Stimulated activated CD4-positive, alpha-beta T cell treated with anti-CD3 and anti-CD28 coated beads, Interleukin-4, amount 100 ng/mL, for 1 hour (primary cell): ENCODE measurements at places on chromosomes 5 and 9.

- peak; percentile 13 for DNase-seq
Measured at GRCh38 chr5:177445052-177445916, 1.3 kb upstream of the PRR7 start.

GRCh38 chr9:117435630-117436261 lies 20.9 kb upstream of the ASTN2 start:
- DNase-seq = no peak

- no peak for DNase-seq
Measured at GRCh38 chr5:149802008-149802680, 72.0 kb downstream of the PPARGC1B start.

- no peak for DNase-seq
Measured at GRCh38 chr5:180468732-180469585, 25.2 kb upstream of the CNOT6 start.

DNA sequence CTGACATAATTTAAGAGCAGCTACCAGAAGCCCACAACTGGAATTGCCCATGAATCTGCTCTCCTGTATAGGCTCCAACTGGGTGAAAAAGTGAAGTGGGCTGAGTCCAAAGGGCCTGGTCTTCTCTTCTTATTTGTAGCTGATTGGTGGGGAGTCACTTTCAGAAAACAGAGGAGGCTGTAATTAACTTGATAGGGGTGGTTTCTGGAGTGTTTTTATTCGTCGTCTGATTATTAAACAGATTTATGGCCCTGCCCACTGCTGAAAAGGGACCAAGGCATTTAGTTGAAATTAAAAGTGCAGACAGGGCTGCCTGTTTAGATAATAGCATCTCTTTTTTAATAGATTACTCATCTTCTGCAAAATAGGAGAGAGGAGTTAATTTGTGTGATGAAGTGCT lies 81.0 kb upstream of the SAP30L start:
- DNase-seq = no peak
